ENCODE measurements at places on chromosomes 5 and 9.

GRCh38 chr9:130020618-130021017 lies 22.4 kb downstream of the FNBP1 start:
- no peak for DNase-seq

- no peak for DNase-seq
Observed at GRCh38 chr9:68619636-68620035, 79.0 kb upstream of the TMEM252 start.

DNA sequence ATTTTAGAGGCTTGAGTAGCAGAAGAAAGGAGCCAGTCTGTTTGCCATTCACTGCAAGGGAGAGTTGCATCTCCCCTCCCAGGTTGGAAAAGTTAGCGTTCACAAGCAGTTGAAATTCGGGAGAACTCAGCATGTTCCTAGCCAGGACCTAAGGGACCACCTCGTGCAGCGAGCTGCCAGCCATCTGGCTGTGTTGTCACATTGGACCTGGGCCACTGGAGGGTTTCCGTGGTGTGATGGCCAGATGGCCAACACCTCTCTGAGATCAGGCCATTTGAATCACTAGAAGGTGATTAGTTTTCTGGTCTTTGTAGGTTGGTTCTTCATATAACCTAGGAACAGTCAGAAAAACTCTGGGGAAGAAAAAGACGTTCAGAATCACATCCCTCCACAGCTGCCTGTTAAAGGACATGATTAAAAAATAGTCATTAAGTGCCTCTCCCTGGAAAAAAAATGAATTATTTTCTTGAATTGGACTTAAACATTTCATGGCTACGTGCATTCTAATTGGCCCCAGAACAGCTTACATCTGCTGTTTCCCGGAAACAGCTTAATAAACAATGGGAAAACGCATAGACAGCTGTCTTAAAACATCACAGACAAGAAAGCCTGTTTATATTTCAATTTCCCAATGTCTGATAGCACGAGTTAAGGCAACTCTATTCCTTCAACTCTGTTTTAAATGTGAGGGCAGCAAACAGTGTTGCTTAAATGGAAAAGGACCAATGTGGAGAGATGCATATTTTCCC lies 303.9 kb downstream of the TENT4A start:
- no peak for DNase-seq

DNA sequence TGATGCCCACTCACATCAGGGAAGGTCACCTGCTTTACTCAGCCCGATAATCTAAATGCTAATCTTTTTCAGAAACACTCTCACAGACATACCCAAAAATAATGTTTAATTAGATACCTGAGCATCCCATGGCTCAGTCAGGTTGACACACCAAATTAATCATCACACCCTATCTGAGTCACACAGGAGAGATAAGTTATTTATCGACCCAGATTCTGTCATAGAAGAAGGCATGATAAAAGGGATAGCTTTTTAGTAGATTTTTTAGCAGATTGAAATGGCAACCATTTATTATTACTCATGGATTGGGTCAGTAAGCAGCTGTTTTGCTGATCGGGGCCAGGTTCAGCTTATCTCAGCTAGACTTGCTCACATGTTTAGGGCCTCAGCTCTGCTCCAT lies 97.8 kb upstream of the TYRP1 start:
- DNase-seq: no peak

- DNase-seq: no peak
Observed at GRCh38 chr5:180791611-180792213, 10.9 kb downstream of the MGAT1 start.

DNA sequence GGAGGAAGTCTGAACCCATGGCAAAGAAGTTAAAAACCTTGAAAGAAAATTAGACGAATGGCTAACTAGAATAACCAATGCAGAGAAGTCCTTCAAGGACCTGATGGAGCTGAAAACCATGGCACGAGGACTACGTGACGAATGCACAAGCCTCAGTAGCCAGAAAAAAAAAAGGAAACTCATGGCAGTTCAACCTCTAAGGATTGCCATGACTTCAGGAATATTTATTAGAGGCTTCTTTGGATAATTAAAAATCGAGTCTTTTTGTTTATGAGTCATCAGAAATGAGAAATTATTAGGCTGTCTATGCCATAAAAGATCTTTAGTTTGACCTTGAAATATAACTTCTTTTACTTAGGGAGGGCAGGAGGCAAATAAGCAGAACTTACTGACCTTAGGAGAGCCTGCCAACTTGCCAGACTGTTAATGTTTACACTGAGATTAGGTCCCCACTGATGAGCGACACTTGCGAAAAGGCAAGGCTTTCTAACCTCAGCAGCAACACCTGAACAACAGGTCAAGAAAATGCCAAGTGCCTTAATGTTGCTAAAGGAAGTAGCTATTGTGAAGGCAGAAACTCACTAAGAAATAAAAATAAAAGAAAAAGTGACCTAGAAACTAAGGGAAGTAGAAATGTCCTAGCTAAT lies 55.2 kb upstream of the TUSC1 start:
- DNase-seq: no peak

- DNase-seq: no peak
Observed at GRCh38 chr9:82582693-82583092, 480.2 kb downstream of the RASEF start.

- DNase-seq: no peak
Observed at GRCh38 chr5:141951332-141951781, 6.6 kb downstream of the PCDH12 start.

- no peak for DNase-seq
Observed at GRCh38 chr9:19149230-19149629, 21.9 kb upstream of the PLIN2 start.

- DNase-seq: no peak
Observed at GRCh38 chr9:116144038-116144437, 9.6 kb upstream of the PAPPA start.

GRCh38 chr5:146000072-146000471 lies 63.7 kb downstream of the SH3RF2 start:
- DNase-seq: no peak

GRCh38 chr9:16500386-16500785 lies 370.1 kb downstream of the BNC2 start:
- no peak for DNase-seq

DNA sequence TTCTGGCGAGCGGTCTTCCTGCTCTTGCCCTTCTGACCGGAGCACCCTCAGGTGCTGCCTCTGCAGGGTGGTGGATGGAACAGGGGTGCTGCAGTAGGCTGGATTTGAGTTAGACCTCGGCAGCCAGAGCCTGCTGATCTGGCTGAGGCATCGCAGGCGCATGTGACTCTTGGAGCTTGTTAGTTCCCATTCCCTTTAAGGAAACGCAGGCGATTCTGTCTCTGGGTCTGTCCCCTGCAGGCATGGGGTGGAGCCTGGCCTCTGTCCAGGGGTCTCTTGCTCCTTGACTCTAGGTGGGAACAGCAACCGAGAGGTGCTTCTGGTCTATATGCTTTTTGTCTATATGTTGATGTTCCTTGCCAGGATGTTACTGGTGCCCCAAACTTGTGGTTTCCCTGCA lies 3.1 kb downstream of the WNK2 start:
- no peak for DNase-seq

DNA sequence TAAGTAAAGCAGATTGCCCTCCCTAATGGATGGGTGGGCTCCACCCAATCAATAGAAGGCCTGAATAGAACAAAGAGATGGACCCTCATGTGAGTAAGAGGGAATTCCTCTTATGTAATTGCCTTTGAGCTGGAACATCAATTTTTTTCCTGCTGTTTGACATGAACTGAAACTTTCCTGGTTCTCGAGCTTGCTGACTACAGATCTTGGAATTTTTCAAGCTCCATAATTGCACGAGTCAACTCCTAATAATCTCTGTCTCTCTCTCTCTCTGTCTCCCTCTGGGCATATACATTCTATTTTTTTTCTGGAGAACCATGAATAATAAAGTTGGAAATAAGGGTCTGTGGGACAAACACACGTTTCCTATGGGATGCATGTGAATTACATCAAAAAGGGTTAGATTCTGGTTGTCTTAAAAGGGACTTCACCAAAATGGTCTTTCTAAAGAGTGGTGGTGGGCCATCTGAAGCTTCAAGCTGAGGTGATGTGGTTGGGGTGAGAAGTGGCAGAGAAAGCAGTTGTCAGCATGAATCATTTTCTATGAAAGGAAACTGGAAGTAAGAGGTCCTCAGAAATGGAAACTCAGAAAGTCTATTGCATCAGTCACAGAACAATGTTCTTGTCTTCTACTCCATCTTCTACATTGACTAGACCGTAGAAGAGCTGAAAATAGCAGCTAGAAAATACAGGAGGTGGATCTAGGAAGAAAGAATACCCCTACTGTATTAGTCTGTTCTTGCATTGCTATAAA lies 47.0 kb upstream of the HOMER1 start:
- DNase-seq: no peak

DNA sequence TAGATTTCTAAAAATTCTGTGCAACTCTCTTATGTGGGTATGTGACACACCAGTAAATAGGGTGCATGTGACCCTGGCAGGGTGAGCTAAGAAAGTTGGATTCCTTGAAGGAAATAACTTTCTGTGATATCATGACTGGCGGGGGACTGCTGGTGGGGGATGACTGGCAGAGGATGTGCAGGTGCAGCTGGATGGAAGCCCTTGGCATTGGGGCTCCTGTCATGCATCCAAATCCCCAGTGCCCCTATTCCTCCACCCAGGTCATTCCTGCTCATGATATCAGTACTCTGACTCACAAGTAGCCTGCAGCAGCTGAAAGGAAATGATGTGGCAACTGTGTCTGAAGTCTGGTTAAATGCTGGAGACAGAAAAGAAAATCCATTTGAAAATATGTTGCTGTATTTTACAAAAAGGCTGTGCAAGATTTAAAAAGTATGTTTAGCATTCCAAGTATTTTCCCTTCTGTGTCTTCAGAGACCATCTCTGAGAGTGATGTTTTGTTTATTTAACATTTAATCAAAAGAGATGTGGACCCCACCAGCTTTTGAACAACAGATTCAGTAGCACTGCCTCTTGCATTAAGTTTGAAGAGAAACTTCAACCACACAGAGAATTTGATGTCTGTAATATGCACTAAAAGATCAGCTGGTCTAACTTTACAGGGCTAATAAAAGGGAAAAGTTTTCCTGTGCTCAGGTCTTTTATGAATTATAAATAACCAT lies 17.9 kb upstream of the ZSWIM6 start:
- no peak for DNase-seq

GRCh38 chr9:131625508-131625787 lies 80.1 kb downstream of the PRRT1B start:
- DNase-seq: no peak

GRCh38 chr9:93224591-93224990 lies 40.7 kb downstream of the WNK2 start:
- DNase-seq: no peak

DNA sequence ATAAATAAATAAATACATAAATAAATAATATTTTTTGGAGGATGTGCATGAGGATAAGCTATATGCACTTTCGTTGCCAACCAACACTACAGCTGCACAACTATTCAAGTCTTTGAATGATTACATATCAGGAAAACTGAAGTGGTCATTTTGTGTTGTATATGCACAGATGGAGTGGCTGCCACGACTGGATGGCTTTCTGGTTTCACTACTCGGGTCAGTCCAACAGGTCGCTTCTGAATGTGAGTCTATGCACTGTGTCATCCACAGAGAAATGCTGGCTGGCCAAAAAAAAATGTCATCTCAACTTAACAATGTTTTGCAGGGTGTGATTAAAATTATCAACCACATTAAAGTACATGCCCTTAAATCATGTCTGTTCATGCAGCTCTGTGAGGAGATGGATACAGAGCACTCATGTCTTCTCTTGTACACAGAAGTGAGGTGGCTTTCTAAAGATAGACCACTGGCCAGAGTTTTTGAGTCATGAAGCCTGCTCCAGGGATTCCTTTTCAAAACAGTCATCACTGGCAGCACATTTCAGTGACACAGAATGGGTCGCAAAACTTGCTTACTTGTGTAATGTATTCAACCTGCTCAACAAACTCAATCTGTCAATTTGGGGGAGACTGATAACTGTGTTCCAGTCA lies 589.8 kb upstream of the CYLC2 start:
- DNase-seq: no peak

GRCh38 chr5:91146905-91147600 lies 236.1 kb downstream of the ARRDC3 start:
- DNase-seq: no peak

- no peak for DNase-seq
Observed at GRCh38 chr5:149671544-149671943, 58.6 kb upstream of the PPARGC1B start.

- DNase-seq: no peak
Observed at GRCh38 chr9:114346146-114346545, 16.5 kb downstream of the ORM2 start.

GRCh38 chr5:9278921-9279603 lies 266.8 kb downstream of the SEMA5A start:
- no peak for DNase-seq

GRCh38 chr5:179054876-179055275 lies 5.3 kb upstream of the ZNF354C start:
- DNase-seq: no peak

DNA sequence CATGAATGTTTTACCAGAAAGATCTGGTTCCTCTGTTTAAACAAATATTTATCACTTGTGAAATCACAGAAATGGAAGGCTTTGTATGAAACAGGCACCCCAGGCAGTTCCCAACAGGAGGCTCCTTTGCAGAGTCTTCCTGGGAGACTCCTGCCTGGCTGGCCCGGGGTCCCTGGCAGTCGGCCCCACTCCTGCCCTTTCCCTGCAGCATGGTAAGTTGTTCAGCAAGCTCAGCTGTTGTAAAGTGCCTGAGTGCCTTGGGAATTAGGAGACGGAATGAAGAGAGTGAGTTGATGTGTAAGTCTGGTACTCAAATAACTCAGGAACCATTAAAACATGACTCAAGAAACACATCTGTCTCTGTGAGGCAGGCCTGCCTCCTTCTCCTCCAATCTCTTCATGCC lies 17.5 kb upstream of the LHFPL2 start:
- DNase-seq: no peak

DNA sequence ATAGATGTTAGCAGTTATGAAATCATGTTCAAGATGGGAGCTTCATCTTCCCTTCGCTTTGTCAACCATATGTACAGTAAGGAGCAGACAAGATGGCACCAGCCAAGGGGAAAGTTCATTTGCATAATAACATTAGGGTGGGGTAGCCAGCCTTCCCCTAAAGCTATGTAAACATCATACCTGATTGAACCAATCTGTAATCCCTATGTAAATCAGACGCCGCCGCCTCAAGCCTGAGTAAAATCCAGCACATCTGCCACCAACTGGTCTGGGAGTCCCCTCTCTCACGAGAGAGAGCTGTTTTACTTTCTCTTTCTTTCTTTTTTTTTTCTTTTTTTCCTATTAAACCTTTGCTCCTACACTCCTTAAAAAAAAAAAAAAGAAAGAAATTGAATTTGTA lies 30.8 kb upstream of the REEP2 start:
- no peak for DNase-seq

GRCh38 chr5:33848554-33848953 lies 43.2 kb downstream of the ADAMTS12 start:
- DNase-seq: no peak

DNA sequence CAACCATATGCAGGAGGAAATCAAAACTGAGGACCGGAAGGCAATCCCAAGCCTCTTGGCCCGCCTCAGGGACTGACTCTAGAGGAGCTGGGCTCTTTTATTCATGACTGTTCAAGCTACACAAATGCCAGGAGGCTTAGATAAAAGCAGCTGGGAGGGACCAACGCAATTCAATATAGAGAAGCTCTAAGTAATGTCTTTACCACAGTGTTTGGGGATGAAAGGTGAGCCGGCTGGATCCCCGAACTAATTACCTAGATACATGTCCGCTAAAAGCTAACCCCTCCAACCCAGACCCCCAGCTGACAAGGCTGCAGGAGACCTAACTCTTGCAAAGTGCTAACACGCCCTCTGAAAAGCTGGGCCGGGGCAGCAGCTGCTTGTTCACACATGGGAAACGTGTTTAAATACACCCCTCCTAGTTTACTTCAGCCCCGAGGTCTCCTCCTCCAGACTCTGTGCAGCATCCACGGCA lies 67.5 kb downstream of the TLE1 start:
- no peak for DNase-seq

GRCh38 chr5:58972301-58972700 lies 389.4 kb downstream of the RAB3C start:
- DNase-seq: no peak
